Thymus (tissue), 14 donors: ENCODE measurements at places on chromosomes 7 and 10.

GRCh38 chr7:25859412-25860274 is 292.4 kb upstream of the NFE2L3 start:
- DNase-seq: no peak

- peak; percentile 16 for DNase-seq
These were observed 751 bp upstream of the GTPBP10 start for GRCh38 chr7:90345595-90346335.

DNA sequence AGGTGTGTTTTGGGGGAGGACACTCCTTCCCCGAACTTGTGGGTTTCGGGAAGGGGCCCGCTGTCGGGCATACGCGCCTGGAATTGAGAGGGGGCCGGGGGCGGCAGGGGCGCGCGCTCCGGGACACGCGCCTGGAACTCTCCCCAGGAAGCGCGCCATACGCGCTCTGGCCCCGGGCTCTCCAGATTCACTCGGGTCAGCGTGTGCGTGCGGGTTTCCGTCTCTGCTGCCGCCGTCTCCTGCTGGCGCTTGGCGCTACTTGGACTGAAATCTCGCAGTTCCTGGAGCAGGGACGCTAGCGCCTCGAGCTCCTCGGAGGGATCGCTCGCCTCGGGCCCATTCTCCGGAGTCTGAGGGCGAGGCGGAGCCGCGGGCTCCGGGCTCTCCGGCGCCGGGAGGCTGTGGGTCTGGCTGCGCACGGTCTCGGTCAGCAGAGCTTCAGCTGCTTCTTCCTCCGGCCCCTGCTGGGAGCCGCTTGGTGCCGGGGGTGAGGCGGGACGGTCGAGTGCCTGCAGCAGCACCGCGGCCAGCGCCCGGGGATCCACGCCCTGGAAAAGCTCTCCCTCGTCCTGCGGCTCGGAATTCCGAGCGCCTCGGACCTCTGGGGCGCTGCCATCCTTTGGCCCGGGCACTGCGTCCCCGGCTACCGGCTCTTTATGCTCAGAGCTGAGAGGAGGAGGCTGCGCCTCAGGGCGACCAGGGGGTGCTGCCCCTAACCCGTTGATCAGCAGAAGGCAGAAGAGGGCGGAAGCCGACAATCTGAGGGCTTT is 1.1 kb downstream of the VGF start:
- no peak for DNase-seq

DNA sequence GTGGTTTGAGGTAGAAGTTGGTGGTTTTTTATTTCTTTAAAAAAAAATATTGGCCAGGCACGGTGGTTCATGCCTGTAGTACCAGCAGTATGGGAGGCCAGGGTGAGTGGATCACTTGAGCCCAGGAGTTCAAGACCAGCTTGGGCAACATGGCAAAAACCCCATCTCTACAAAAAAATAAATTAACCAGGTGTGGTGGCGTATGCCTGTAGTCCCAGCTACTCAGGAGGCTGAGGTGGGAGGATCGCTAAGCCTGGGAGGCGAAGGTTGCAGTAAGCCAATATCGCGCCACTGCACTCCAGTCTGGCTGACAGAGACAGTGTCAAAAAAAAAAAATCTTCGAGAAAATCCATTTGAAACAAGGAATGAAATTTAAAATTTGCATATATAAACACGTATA is 1.1 kb downstream of the IL2RA start:
- no peak for DNase-seq

- no peak for DNase-seq
These were observed 565.0 kb downstream of the XPNPEP1 start for GRCh38 chr10:109358325-109358724.

DNA sequence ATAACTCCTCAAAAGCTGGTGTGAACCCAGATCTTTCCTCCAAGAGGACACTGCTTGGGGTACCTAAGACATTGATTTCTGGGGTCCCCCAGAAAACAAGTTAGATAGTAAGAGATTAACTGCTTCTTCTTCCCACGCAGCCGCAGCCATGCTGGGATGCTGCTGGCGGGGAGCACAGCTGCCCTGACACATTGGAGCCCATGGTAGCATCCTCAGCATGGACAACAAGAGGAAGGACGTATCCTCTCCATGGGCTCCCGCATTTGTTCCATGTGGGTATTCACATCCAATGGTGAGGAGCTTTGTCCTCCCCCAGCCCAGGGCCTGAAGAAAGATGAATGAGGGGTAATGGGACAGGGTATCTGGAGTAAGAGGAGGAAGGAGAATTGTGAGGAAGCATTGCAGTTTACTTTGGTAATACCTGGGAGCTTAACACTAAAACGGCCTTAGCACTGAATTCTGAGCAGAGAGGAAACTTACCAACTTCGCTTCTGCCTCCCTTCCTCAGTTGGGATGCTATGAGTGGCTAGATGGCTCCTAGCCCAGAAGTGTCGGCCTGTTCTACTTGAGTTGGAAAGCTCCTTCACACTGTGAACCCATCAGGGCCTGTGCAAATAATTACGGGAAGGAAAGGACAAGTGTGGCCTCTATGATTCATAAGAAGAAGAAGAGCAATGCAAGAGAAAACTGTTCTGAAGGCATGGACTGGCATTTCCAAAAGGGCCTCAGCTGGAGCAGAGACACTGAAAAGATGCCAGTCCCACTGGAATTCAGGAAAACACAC is 43.9 kb downstream of the C10orf120 start:
- DNase-seq: no peak
